ENCODE measurements at places on chromosomes 2 and 18.
A peak's percentile ranks its signal among the peaks of the same experiment; 100 is the strongest.

- DNase-seq: no peak
Measured at GRCh38 chr2:104820126-104820525, 33.8 kb upstream of the POU3F3 start.

GRCh38 chr18:23257686-23258565, 122.6 kb downstream of the CABLES1 start:
- DNase-seq: no peak

GRCh38 chr2:173323371-173323770, 31.3 kb upstream of the CDCA7 start:
- no peak for DNase-seq

DNA sequence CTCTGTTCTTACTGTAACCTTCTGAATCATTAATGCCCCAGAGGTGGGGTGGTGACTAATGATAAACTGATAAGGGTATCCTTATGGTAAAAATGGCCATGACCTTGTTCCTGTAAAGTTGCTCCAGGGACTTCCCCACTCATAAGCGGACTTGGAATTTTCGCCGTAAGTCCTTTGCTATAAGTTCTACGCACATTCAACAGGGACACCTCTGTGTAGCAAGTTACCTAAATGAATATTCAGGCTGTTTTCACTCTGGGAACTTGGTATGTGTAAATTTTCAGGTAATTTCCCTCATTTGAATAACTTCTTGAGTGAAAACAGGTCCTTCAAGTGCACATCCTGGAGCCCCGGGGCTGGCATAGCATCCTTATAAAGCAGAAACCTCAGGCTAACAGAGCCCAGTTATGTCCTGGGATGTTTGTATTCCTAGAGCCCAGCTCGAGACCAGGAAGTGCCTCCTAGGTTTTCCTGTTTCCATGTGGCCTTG, 9.4 kb upstream of the AGFG1 start:
- no peak for DNase-seq

- peak; percentile 67 for DNase-seq
Measured at GRCh38 chr18:59265246-59265973, 7.8 kb downstream of the RAX start.

GRCh38 chr2:147792966-147793617, 51.7 kb upstream of the ACVR2A start:
- no peak for DNase-seq

- no peak for DNase-seq
Measured at GRCh38 chr2:16652296-16653082, 13.1 kb downstream of the CYRIA start.

- no peak for DNase-seq
Measured at GRCh38 chr2:106664669-106665068, 177.5 kb downstream of the CD8B2 start.

DNA sequence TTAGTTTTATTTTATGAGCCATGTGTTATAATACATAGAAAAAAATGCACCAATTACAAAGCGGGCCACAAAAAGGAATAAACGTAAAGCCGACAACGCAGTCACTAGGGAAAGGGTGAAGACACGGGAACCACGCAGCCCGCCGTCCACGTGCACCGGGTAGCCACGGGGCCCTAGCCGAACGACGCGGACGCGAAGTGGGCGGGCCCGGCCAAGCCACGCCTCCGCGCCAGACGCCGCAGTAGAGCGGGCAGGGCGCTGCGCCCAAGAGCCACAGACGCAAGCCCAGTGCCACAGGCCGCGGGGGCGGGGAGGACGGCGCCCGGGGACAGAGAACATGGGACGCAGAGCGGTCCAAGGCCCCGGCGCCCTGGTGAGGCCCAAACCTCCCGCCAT, at the start of gene DUSP28:
Gene DUSP28, plus strand, starts transcription at position 274 of the 396 bp plus-strand sequence. CDS start 328 bp downstream, outside the sequence.
- peak; percentile 79 for DNase-seq

DNA sequence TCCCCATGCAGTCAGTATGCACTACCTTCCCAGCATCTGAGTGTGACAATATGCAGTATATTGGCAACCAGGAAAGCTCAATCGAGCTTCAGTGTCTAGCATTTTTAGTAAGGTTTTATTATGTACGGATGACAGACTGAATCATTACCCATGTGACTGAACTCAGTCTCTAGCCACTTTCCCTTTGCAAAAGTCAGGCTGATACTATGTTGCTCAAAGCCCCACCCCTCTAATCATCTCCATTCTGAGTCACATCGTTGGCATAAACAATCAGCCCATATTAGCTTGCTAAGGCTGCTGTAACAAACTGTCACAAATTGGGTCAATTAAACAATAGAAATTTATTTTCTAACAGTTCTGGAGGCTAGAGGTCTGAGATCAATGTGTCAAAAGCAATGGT, 25.8 kb upstream of the SRD5A2 start:
- no peak for DNase-seq

- no peak for DNase-seq
Measured at GRCh38 chr2:219447242-219448098, 12.8 kb downstream of the SPEG start.

DNA sequence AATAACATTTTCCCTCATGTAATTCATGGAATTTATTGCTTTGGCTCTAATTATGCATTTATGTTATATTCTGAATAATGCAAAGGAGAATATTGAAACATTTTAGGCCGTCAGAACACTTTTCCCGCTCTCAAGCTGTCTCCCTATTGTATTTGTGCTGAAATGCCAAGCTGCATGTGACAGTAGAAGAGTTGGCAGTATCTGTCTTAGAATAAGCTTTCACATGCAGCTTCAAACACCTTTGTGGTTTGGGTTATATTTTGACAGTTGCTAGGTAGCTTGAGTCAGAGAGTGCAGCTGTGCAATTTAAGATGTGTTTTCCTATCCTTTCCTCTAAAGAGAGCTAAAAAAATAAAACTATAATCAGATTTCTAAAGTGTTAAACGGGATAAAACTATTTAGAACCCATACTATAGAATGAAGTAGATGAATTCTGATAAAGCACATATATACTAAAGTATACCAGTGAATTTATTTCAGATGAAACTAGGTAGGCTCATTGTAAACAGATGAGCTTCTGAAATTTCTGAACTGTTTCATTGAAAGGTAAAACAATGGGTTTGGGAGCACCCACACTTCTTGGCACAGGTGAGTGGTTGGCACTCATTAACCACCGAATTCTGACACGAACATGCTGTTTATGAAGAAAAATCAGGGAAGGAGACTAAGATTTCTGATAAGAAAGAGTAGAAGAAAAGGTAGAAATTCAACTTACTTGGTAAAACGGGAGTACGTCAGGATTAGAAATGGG, 43.4 kb downstream of the PLCL1 start:
- DNase-seq: no peak

GRCh38 chr2:219425238-219426067, 7.3 kb downstream of the DES start:
- DNase-seq: no peak

- no peak for DNase-seq
Measured at GRCh38 chr18:34591920-34592444, 118.1 kb upstream of the DTNA start.

GRCh38 chr2:208638059-208638458, 231.5 kb downstream of the PTH2R start:
- DNase-seq: no peak

- peak; percentile 28 for DNase-seq
Measured at GRCh38 chr18:24470022-24470618, 9.7 kb downstream of the HRH4 start.

GRCh38 chr2:219250049-219250781, 2.8 kb upstream of the TUBA4B start:
- no peak for DNase-seq

- no peak for DNase-seq
Measured at GRCh38 chr2:9737053-9737875, 106.0 kb upstream of the TAF1B start.

DNA sequence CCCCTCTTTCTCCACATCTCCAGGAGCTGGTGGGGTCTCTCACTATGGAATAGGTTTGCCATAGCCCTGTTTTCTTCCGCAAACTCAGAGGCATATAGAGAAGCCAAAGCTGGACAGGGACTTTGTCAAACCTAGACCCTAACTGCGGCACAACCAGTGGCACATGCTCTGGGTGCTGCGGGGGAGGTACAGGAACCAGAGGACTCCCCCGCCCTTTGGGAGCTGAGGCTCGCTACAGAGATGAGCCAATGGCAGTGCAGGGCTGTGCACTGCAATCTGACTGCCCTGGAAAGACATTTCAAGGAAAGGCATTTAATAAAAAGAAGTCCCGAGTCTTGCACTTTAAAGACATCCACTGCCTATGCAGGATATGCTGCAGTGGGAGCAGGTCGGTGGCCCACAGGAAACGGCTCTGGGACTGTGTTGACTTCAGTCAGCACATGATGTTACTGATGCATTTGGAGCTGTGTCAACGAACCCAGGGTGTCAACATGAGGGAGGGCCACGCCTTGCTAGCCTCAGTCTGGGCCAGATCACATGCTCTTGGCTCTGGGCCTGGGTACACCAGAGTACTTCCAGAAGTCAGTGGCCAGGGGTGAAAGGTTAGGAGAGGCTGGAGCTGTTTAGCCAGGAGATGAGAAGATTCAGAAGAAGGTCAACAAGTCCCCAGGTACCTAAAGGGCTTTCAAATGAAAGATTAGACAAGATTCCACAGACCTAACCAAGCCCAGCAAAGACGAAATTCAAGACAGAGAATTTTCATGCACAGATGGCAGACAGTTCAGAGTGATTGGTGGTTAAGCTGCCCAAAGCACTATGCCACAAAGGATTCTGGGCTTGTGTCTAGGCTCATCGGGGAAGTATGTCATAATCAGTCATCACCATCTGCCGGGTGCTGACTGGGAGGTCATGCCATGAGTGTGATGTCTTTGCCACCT, 8.2 kb downstream of the SLC35F6 start:
- no peak for DNase-seq

GRCh38 chr2:67323209-67323991, 73.7 kb upstream of the ETAA1 start:
- DNase-seq: no peak

GRCh38 chr2:127320067-127320466, 26.1 kb upstream of the ERCC3 start:
- DNase-seq: no peak

Measured in NCI-H146 (cell line).